Stomach (tissue), 19 donors: ENCODE measurements at places on chromosomes 5 and 9.

- H3K4me1 ChIP-seq: peaks cover 14% of the 10 kb centered on the region
- H3K27ac ChIP-seq: no peak overlapping the region
Measured at GRCh38 chr5:112533362-112533761, 114.3 kb upstream of the EPB41L4A start.

- no peaks in the 10 kb centered on the region for H3K36me3 ChIP-seq
- no peak overlapping the region for H3K4me3 ChIP-seq
- H3K4me1 ChIP-seq: peaks cover 19% of the 10 kb centered on the region
- no peaks in the 10 kb centered on the region for H3K27me3 ChIP-seq
- no peak for DNase-seq
Measured at GRCh38 chr5:149803641-149804468, 73.7 kb downstream of the PPARGC1B start.

- H3K36me3 ChIP-seq: no peaks in the 10 kb centered on the region
- no peak overlapping the region for H3K4me3 ChIP-seq
- DNase-seq: peak; percentile 79
- H3K27me3 ChIP-seq: no peaks in the 10 kb centered on the region
- peaks cover 44% of the 10 kb centered on the region for H3K4me1 ChIP-seq
Measured at GRCh38 chr5:91313757-91314673, 69.1 kb downstream of the ARRDC3 start.

GRCh38 chr9:114031948-114032840, 45.9 kb downstream of the AMBP start:
- peaks cover 87% of the 10 kb centered on the region for H3K36me3 ChIP-seq
- peak; percentile 23 for DNase-seq
- H3K27ac ChIP-seq: no peak overlapping the region
- H3K27me3 ChIP-seq: no peaks in the 10 kb centered on the region
- no peak overlapping the region for H3K4me3 ChIP-seq
- H3K4me1 ChIP-seq: no peaks in the 10 kb centered on the region

GRCh38 chr9:78296201-78296892, 578 bp upstream of the PSAT1 start:
- H3K4me1 ChIP-seq: peaks cover 26% of the 10 kb centered on the region
- no peaks in the 10 kb centered on the region for H3K36me3 ChIP-seq
- peak overlapping the region; percentile 81 for H3K4me3 ChIP-seq
- peak; percentile 75 for DNase-seq
- H3K27me3 ChIP-seq: no peaks in the 10 kb centered on the region

DNA sequence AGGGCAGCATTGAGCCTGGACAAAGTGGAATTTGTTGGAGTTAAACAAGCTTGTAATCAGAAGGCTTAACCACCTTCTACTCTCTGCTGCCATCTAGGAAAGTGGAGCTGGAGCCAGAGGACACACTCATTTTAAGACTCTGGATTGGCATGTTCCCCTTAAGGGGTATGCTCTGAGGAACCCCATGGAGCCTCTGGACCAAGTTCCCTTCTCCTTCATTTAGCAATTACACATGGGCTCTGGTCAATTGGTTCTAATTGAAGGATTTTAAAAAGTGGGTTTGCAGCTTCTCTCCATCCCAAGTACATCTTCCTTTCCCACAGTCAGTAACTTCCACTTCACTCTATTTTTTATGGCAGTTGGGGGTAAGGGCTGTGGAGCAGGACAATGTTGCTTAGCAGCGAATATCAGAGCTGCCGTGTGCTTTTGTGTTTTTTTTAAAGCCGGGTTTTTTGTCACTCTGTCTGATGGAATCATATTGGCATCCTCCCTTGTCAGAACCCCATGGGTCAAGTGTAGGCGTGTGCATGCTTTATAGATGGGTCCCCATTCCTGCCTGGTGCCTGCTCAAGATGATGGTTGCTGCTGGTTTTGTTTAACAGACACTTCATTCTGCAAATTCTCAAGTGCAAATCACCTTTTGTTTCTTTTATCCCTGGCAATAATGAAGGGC, 330.7 kb upstream of the ADAMTSL1 start:
- no peak overlapping the region for H3K4me3 ChIP-seq
- no peaks in the 10 kb centered on the region for H3K36me3 ChIP-seq
- no peaks in the 10 kb centered on the region for H3K27me3 ChIP-seq
- H3K4me1 ChIP-seq: no peaks in the 10 kb centered on the region
- peak; percentile 37 for DNase-seq

GRCh38 chr5:158756871-158757270, 342.8 kb downstream of the EBF1 start:
- no peak overlapping the region for H3K27ac ChIP-seq
- H3K27me3 ChIP-seq: no peaks in the 10 kb centered on the region
- no peak overlapping the region for H3K4me3 ChIP-seq
- peak; percentile 11 for DNase-seq

DNA sequence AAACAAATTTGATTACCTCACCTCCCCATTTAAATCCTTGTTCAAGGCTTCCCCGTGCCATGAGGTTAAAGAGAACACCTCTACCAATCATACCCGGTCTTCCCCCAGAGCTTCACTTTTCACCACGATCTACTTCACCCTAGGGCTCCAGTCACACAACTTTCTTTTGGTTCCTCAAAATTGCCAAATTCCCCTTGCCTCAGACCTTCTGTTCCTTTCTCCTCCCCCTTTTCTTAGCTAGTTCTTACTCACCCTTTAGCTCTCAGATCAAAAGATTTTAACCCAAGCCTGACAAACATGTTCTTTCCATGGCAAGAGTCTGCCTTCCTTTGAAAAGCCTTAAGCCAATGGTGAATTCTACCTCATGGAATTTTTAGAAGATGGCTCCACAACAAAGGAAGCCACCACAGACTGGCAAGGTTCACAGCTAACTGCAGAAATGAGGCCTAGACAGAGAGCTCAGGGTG, 56.7 kb downstream of the MAPKAP1 start:
- H3K4me3 ChIP-seq: no peak overlapping the region
- DNase-seq: no peak
- peaks cover 7% of the 10 kb centered on the region for H3K36me3 ChIP-seq
- peak overlapping the region; percentile 16 for H3K27ac ChIP-seq
- H3K4me1 ChIP-seq: no peaks in the 10 kb centered on the region
- H3K27me3 ChIP-seq: no peaks in the 10 kb centered on the region

DNA sequence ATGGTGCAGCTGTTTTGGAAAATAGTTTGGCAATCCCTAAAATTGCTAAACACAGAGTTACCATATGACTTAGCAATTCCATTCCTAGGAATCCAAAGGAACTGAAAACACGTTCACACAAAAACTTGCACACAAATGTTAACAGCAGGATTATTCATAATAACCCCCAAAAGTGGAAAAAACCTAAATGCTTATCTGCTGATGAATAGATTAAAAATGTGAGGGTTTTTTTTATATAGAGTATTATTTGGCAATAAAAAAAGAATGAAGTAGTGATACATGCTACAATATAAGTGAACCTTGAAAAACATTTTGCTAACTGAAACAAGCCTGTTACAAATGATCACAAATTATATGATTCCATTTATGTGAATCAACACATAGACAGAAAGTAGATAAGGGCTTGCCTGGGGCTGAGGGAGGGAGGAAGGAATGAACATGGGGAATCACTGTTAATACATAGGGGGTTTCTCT, 45.1 kb upstream of the TRIO start:
- DNase-seq: no peak
- H3K4me3 ChIP-seq: no peak overlapping the region
- H3K27me3 ChIP-seq: no peaks in the 10 kb centered on the region
- no peaks in the 10 kb centered on the region for H3K4me1 ChIP-seq
- H3K27ac ChIP-seq: no peak overlapping the region

GRCh38 chr9:27168496-27168895, 59.5 kb downstream of the TEK start:
- H3K36me3 ChIP-seq: no peaks in the 10 kb centered on the region
- H3K27me3 ChIP-seq: no peaks in the 10 kb centered on the region
- no peak for DNase-seq
- H3K4me3 ChIP-seq: no peak overlapping the region
- H3K4me1 ChIP-seq: no peaks in the 10 kb centered on the region

DNA sequence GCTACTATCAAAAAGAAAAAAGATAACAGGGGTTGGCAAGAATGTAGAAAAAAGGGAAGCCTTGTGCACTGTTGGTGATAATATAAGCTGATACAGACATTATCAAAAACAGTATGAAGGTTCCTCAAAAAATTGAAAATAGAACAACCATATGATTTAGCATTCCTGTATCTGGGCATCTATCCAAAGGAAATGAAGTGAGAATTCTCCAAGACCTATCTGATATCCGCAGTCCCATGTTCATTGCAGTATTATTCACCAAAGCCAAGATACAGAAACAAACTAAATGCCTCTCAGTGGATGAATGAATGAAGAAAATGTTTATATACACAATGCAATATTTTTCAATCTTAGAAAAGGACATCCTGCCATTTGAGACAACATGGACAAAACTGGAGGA, 1943.3 kb downstream of the MAT2B start:
- H3K4me3 ChIP-seq: no peak overlapping the region
- no peak overlapping the region for H3K27ac ChIP-seq
- H3K4me1 ChIP-seq: no peaks in the 10 kb centered on the region
- no peak for DNase-seq
- no peaks in the 10 kb centered on the region for H3K36me3 ChIP-seq
- H3K27me3 ChIP-seq: no peaks in the 10 kb centered on the region

DNA sequence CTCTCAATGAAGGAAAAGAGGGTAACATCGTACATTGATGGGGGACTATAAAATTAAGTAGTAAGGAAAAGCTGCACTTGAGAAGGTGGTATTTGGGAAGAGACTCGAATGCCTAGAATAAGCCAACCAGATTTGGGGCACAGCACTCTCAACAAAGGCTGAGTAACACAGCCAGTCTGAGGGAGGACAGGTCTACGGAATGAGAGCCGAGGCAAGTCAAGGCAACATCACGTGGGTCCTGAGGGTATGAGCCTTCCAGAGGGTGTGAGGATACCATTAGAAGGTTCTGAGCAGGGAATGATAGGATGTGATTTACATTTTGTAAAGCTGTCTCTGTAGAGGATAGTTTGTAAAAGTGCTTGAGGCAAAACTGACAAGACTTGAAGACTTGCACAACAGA, 434.1 kb downstream of the RAB3C start:
- H3K4me1 ChIP-seq: peaks cover 15% of the 10 kb centered on the region
- no peak for DNase-seq
- H3K27ac ChIP-seq: no peak overlapping the region
- H3K36me3 ChIP-seq: peaks cover 7% of the 10 kb centered on the region
- no peaks in the 10 kb centered on the region for H3K27me3 ChIP-seq

DNA sequence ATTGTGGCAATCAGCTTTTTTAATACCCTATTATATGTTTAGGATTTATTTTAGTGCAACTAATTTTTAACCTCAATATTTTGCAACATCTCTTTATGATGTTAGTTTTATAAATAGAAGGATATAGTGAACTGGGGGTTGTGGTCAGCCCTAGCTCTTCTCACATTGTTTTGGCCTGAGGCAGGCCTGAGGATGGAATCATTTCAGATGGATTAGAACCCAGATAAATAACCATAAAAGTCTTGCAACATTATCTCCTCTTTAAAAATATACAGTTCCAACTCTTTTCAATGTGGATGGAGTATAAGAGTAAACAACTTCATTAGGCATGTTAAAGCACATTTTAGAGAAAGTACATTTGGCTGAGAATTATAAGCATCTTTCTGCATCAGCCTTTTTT, 522.7 kb downstream of the NR2F1-AS1 start:
- H3K4me1 ChIP-seq: no peaks in the 10 kb centered on the region
- no peaks in the 10 kb centered on the region for H3K36me3 ChIP-seq
- DNase-seq: no peak
- no peak overlapping the region for H3K4me3 ChIP-seq
- no peak overlapping the region for H3K27ac ChIP-seq

DNA sequence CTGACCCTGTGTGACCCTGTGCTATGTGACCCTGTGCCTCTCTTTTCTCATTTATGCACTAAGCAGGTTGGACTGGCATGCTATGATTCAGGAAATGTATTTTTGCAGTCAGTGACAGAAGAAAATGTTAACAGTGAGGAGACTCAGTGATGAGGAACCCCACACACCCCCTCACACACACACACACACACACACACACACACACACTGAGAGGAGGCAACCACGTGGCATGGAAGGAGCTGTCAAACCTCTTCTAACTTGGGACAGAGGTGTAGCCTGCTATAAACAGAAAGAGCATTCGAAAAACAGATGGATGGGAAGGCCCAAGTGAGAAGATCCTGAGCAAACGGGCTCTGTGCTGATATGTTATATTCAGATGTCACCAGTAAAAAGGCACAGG, 57.9 kb upstream of the GRIA1 start:
- H3K4me1 ChIP-seq: no peaks in the 10 kb centered on the region
- H3K36me3 ChIP-seq: no peaks in the 10 kb centered on the region
- H3K27ac ChIP-seq: no peak overlapping the region
- H3K4me3 ChIP-seq: no peak overlapping the region

DNA sequence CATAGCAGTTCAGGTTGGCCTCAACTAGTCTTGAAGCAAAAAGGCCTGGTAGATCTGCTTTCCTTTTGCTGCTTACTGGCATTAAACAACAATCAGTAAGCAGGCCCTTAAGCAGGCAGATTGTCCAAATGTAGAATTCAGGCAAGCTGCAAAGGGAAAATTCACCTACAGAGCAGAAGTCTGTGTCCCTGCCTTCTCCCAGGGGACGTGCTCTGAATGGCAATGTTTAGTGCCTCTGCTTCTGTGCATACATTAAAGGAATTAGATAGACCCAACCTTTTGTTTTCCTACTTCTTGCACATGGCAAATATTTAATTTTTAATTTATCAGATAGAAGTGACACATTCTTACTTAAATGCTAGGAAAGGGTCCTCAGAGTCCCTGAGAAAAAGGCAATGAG, 328.8 kb upstream of the PIK3R1 start:
- no peak overlapping the region for H3K4me3 ChIP-seq
- no peaks in the 10 kb centered on the region for H3K4me1 ChIP-seq
- no peak overlapping the region for H3K27ac ChIP-seq
- H3K36me3 ChIP-seq: no peaks in the 10 kb centered on the region

- no peaks in the 10 kb centered on the region for H3K36me3 ChIP-seq
- peak overlapping the region; percentile 81 for H3K4me3 ChIP-seq
- peaks cover 6% of the 10 kb centered on the region for H3K4me1 ChIP-seq
- peak; percentile 39 for DNase-seq
Measured at GRCh38 chr9:69759021-69759420, 790 bp downstream of the PTAR1 start.

- no peak overlapping the region for H3K27ac ChIP-seq
- H3K4me3 ChIP-seq: no peak overlapping the region
- H3K36me3 ChIP-seq: no peaks in the 10 kb centered on the region
- DNase-seq: no peak
Measured at GRCh38 chr9:90034071-90034470, 429.3 kb downstream of the GADD45G start.

DNA sequence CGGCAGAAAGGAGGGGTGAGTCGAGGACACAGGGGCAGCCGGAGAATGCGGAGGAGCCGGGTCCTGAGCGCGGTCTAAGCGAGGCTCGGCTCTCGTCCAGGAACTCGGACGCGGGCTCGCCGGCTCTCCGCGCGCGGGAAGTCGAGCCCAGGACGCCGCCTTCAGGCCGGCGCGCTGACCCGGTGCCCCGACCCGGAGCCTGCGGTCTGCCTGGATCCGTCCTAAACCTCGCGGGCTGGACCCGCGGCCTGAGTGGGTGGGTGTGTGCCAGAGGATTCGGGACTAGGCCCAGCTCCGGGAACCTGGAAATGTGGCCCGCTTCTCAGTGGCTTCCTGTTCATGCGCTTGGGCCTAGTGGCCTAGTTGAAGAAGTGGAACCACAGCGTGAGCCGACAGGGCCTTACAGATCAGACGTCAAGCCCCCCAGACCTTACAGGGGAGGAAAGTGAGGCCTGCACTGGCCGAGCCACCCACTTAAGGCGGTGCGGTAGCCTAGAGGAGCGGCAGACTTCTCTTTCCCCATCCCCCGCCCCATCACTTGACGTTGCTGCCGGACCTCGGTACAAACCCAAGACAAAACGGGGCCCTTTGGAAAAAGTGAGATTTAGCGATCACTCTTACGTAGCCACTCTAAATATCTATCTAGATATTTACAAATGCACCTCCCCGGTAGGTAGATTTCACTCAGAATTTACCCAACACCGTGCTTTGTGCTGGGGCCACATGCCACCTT, 1.2 kb downstream of the CDKN2B-AS1 start:
- peak overlapping the region; percentile 77 for H3K27ac ChIP-seq
- DNase-seq: peak; percentile 46
- peaks cover 74% of the 10 kb centered on the region for H3K27me3 ChIP-seq
- H3K36me3 ChIP-seq: no peaks in the 10 kb centered on the region
